ENCODE measurements at places on chromosomes 7 and 10. TPM values are rescaled to one million over a fixed set of nuclear protein-coding genes. Genes with fewer than 3 reads are reported as not detected.

Gene EVX1
- not detected for total RNA-seq

Gene VAX1
- total RNA-seq = not detected

Gene KIAA1217
- 4.6 TPM for total RNA-seq

Gene SLC26A5
- not detected for total RNA-seq

Gene TEX36
- not detected for total RNA-seq

Gene IFIT5
- total RNA-seq = 12.5 TPM

Gene HTRA1
- 0.11 TPM for total RNA-seq

All from GM12878 (cell line).